Stimulated activated CD8-positive, alpha-beta memory T cell treated with anti-CD3 and anti-CD28 coated beads, Interleukin-4, amount 100 ng/mL, for 4 hours (primary cell): ENCODE measurements at places on chromosomes 5 and 9.

- no peak for DNase-seq
These were observed 359.1 kb upstream of the ADAMTSL1 start for GRCh38 chr9:18114559-18115475.

DNA sequence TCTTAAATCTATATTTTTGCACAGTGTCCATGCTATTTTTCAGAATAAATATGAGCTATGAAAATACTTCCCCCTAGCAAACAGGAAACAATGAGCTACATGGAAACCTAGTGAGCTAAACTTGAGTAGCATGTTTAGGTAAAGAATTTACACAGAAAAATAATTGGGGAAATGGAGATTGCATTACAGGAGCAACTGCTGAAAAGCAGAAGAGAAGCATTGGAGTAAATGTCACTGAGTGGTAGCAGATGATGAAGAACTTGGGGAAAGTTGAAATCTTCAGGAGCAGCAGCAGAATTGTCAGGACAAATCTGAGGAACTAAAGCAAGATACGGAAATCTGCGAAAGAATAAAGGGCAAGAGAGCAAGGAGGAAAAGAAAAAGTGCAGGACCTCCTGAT is 610.3 kb downstream of the TLE1 start:
- DNase-seq = no peak

GRCh38 chr9:93808115-93809029 is 146.8 kb downstream of the BARX1 start:
- DNase-seq = no peak

GRCh38 chr5:89697581-89697980 is 712.0 kb downstream of the CETN3 start:
- DNase-seq = no peak

DNA sequence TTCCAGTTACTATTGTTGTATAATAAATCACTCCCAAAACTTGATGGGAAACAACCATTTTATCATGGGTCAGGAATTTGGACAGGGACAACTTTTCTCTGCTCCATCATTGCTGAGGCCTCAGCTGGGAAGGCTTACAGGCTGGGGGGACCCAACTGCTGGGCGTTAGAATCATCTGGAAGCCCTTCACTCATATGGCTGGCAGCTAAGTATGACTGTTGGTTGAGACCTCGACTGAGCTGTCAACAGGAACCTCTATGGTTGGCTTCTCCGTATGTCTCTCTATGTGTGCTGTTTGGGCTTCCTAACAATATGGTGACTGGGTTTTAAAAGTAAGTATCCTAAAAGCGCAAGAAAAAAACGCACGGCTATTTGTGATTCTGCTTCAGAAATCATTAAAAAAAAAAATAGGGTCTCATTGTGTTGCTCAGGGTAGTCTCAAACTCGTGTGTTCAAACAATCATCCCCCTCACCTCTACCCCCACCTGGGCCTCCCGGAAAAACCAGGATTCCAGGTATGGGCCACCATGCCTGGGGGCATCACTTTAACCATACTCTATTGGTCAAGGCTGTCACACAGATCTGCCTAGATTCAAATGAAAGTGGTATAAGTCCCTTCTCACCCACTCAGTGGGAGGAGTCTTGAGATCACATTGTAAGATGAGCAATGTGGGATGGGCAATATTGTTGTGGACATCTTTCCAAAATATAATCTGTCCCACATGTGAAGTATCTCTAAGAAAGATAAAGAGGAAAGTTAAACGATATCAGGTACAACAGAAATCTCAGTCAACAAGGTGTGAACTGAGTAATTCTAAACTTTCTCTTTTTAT is 15.2 kb downstream of the FNBP1 start:
- DNase-seq = no peak

DNA sequence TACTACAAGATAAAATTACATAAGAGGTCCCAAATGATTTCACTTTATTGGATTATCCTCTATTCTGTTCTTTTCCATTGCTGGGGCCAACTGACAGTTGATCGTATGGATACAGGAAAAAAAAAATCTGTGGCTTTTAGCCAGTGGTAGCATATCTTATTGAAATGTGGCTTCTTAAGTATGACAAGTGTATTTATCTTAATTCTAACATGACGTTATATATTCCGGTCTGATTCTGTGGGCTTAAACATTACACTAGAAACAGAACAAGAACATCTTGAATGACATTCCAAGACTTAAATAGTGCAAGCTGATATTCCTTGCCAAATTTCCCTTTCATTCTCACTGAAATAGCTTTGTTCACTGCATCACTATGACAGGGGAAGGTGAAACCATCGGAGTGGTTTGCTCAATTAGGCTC is 117.9 kb downstream of the INSYN2B start:
- no peak for DNase-seq

DNA sequence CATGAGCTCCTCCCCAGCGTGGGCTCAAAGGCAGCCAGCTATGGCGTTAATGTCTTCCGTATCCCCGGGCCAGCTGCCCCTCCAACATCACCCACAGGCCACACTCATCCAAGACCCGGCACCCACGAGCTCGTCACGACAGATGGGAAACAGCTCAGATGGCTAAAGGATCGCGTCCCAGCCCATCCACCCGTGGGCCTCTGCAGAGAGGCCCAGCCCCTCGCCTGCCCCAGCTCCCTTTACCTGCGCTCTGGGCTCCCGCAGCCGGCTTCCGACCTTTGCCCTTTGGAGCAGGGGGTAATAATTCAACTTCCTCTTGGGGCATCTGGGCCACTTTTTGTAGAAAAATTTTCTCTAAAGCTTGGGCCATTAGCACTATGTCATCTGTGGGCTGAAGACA is 16.5 kb downstream of the BRD3 start:
- DNase-seq = no peak

DNA sequence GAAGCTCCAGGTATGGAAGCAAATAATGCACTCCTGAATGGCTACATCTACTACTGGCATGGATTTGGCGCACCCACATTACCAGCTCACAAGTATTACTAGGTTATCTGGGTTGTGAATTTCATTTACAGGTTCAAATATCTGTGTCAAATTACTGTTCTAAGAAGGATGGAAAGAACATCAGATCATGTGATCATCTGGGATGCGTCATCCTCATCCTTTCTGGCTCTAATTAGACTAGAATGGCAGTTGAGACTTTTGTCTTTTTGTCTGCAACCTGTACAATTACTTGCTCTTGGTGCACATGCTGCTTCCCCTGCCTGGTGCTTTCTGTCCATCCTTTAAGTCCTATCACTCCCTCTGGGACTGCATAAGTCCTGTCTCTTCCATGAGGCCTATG is 64.1 kb downstream of the PJA2 start:
- no peak for DNase-seq
